ENCODE measurements at places on chromosomes 3 and 15.

DNA sequence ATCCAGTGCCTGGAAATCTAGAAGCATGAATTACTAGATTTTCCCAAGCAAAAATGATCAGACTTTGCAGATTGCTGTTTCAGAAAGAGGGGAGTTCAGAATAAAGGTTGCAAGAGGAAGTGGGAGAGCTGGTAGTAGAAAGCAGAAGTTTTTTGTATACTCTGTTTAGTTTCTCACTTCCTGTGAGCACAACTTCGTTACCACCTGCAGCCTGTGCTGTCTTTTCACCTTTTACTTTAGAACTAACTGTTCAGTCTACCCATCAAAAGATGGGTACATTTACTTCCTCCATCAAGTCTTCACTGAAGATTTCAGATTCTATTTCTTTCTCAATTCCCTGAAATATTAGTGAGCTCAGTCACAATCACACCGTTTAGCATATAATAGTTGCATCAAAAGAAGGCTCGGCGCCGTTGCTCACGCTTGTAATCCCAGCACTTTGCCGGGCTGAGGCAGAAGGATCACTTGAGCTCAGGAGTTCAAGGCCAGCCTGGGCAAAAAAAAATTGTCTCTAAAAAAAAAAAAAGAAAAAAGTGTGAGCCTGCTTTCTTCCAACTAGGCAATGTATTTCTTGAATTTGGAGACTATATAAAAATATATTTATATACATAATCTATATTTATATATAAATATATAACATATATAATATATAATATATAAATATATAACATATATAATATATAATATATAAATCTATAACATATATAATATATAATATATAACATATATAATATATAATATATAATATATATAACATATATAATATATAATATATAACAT is 1.8 kb upstream of the CEP97 start:
- no peak for DNase-seq

GRCh38 chr3:184700759-184701158 is 11.1 kb downstream of the MAGEF1 start:
- DNase-seq, result no peak

DNA sequence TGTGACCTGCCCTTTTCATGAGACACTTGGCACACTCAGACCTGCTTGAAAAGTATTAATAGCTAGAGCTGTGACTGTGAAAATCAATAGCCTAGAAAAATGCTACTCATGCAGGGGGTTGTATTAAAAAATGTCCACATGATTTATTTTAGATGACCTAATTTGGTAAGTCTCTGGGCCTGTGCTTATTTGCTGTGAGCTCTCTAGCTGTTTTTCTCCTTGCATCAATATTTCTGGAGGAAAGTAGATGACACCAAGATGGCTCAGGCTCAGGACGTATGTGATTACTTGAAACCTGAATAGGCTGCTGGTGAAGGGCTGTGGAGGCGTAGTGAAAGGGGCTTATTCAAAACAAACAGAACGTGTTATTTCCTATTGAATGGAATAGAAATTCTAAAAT is 29.5 kb downstream of the KCNAB1 start:
- no peak for DNase-seq

GRCh38 chr15:70195587-70196305 is 98.0 kb upstream of the TLE3 start:
- no peak for DNase-seq

GRCh38 chr15:75721480-75721922 is 8.9 kb upstream of the CSPG4 start:
- DNase-seq, result no peak

DNA sequence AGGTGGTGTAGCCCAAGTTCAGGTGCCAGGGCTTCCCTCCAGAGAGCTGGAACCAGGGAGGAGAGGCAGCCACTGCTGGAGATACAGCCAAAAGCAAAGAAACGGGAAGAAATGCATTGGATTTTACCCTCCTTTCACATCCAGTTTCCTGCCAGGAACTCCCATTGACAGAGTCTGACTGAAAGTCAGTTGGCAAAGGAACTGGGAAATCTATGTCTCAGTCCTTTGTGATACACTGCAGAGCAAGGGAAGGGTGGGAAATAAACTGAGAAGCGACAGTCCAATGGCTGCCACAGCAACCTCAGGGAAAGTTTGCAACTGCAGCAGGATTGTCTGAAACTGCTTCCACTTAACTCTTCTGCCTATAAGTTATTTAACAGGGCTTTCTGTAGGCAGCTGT is 142.6 kb downstream of the SATB1 start:
- DNase-seq, result no peak

GRCh38 chr3:52213901-52214300 is 11.5 kb downstream of the TLR9 start:
- DNase-seq, result no peak

GRCh38 chr3:119346076-119346496 is 51.9 kb downstream of the ARHGAP31 start:
- DNase-seq, result no peak

GRCh38 chr3:181755959-181756358 is 44.2 kb downstream of the SOX2 start:
- DNase-seq, result no peak

- DNase-seq, result no peak
Observed at GRCh38 chr3:49554633-49555265, 472 bp downstream of the BSN start.

- no peak for DNase-seq
Observed at GRCh38 chr3:11835028-11835639, 11.6 kb downstream of the TAMM41 start.

- DNase-seq, result no peak
Observed at GRCh38 chr3:58004973-58005372, 3.2 kb upstream of the FLNB start.

DNA sequence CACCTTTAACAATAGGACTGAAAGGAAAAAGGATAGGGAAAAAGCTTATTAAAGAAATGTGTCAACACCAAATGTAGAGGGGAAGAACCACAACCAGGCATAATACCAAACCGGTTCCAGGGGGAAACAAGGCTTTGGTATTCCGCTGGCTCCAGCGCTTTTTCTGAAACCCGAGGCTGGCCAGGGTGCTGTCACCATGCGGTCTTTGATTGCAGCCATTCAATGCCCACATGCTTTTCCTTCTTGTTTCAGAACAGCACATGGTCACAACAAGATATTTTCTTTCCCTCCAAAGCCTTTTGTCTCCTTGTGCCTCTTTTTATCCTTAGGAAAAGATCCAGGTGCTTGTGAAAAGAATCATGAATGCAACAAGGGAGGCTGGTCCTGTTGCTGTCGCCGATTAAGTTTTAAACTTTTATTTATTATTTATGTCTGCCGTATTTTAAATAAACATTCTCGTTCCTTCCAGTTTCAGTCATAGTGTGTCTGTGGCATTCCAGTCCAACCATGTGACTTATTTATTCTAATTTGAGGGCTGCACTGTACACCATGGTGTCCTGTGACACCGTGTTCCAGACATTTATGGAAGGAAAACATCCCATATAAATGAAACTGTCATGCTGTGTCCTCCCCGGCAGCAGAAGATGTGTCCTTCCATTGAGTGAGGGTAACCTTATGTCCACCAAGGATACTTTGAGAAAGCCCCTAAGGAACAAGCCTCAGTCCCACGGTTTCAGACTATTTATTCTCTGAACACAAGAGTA is 41.1 kb downstream of the CCK start:
- no peak for DNase-seq

- no peak for DNase-seq
Observed at GRCh38 chr3:133570937-133571320, 2.6 kb upstream of the CDV3 start.

DNA sequence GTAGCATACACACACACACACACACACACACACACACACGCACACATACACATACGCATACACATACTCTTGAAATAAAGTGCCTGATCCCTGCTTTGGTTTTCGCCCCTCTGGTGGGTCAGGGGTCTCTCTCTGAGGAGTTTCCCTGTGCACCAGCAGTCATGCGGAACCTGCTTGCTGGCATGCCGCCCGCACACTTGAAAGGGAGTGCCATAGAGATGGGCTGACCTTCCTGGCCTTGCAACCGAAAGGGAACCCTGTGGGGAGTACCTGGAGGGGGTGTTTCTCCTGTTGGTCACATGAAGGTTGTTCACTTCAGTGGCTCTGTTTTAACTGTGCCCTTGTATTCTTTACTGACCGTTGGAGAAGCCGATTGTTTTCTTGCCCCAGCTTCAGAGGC is 752.3 kb downstream of the NR2F2 start:
- no peak for DNase-seq

DNA sequence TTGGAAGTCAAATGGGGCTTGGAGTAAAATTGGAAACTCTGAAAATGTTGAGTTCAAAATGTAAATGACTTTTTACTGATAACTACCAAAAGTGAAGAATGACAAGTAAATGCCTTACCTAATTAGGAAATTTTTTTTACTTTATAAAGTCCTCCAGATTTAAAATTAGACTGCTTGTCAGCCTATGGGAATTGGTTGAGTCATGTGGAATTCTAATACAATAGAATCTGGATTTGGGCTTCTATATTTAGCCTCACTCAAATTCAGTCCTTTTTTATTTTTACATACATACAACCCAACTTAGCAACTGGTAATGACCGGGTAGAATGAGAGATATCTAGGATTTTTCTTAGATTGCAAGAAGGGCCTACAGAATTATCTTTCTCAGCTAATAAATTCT is 158.9 kb upstream of the CADPS start:
- DNase-seq, result no peak

DNA sequence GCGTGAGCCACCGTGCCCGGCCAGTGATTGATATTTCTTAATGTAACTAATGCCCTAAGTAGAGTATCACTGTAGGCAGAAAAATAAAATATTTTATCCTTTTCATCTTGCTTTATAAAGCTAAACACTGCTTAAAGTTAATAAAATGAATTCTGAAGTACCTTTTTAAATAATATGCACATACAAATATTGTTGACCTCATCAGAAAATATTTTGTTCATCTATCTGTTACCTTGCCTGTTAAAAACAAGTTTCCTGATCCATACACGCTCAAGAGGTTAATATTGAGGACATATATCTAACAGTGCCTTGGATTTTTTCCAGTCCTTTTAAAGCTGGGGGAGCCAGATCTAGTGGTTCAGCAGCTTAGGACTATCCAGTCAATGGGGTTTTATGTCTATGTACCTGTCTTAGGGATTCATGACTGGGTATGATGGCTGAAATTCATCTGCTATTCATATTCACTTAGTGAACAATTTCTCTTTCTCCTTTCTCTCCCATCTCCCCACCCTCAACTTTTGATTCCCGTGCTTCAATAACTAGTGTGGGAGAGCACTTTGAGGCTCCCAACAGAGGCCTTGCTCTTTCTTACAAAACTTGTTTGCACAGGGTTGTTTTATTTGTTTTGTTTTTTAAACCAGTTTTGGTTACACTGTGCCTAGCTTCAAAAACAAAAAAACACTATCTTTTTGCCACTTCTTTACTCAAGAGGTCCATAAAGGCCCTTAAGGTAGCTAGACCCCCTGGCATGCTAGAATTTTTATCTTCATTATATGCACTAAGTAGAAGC is 7.0 kb downstream of the SLC25A36 start:
- DNase-seq, result no peak

- no peak for DNase-seq
Observed at GRCh38 chr3:27939521-27939920, 217.4 kb upstream of the EOMES start.

GRCh38 chr3:189712906-189713483 is 81.8 kb downstream of the TP63 start:
- DNase-seq, result no peak

- no peak for DNase-seq
Observed at GRCh38 chr3:64063207-64063982, 40.1 kb upstream of the PSMD6 start.

GRCh38 chr3:158769952-158770740 is 31.7 kb upstream of the MFSD1 start:
- no peak for DNase-seq

Data from activated effector memory CD4-positive, alpha-beta T cell treated with Interleukin-2 at 50 U/mL for 16 hours (primary cell).